ENCODE measurements at places on chromosomes 1 and 21.

- DNase-seq, result no peak
These were observed 105.2 kb downstream of the TLR5 start for GRCh38 chr1:223037845-223038244.

GRCh38 chr1:32393832-32394140 lies 455 bp downstream of the BSDC1 start:
- no peak for DNase-seq

DNA sequence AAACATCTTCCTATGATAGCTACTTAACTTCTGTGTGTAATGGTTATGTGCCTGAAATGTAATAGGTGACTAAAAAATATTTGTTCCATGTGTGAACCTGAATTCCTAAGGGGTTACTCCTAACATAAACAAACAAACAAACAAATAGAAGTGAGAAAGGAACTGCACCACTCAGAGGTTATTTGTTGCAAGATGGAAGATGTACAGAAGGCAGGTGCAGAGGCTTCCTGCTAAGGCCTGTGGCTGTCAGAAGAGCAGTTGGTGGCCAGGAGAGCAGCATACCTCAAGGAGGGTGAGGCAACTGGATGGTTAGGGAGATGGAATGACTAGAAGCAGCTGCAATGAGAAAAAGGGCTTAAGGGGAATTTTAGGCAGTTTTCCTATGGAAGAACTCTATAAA lies 940.6 kb downstream of the TTLL7 start:
- DNase-seq, result no peak

DNA sequence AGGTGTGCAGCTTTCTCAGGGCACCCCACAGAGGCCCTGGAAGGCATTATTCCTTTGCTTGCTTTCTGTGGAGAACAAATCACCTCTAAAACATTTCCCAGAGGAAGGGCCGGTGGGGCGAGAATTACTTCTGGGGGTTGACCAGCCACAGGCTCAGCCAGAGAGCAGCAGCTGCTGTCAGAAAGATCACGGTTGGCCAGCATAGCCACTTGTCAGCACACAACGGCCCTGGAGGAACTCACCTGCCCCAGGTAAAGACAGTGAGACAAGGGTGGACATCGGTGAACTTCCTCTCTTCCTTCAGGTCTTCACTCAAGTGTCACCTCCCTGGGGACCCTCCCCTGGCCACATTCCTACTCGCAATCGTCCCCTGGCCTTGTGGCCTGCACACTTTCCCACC lies 69.5 kb upstream of the CLDN14 start:
- no peak for DNase-seq

DNA sequence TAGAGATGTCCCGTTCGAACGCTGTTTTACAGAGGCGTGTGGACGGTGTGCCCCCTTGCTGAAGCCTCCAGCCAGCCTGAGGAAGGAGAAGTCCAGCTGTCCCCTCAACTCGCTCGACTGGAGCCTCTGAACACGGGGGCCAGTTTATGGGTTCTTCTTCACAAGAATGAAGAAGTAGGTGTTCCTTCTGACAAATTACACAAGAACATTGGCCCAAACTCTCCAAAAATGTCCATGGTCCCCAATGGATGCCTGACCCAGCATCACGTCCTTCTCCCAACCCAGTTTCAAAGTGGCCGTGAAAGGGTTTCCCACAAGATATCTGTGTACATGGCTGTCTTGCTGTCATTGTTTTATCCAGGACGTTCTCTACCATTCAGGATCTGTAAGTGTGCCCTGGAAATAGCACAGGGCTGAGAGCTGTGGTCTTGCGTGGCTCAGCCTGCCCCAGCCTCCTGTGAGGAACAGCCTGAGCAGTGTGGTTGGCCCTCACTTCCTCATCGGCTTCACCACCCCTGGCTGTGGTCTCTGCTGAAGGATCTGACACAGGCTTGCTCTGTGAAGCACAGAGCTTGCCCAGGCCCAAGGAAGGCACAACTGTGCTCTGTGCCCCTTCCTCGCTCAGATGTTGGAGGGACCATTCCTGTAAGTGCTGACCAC lies 1.0 kb upstream of the S100B start:
- DNase-seq, result no peak

- no peak for DNase-seq
These were observed 11.7 kb downstream of the PKN2 start for GRCh38 chr1:88695781-88696180.

All from G401 (cell line).